Right ventricle myocardium superior (tissue), 1 donor: ENCODE measurements at places on chromosomes 12 and 14.

DNA sequence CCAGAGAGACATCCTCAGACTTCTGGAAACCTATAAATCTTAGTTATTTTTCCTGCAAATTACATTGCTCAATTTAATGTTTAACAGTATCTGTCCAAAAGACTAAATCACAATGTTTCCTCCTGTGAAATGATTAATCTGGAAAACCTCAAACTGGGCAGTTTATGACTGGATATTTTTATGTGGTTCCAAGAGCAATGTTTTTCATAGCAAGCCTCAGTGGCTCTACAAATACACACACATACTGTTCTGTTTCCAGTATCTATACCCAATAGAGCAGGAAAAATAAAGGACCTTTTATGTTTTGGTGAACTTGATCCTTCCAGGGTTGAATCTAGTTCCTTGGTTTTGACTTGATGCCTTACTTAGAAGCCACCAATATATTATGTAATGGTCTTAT, 9.2 kb downstream of the NID2 start:
- DNase-seq = no peak

- peak; percentile 70 for DNase-seq
Measured at GRCh38 chr14:76827696-76828296, 1.6 kb downstream of the LRRC74A start.

- DNase-seq = no peak
Measured at GRCh38 chr12:98823012-98823411, 177.9 kb downstream of the APAF1 start.

DNA sequence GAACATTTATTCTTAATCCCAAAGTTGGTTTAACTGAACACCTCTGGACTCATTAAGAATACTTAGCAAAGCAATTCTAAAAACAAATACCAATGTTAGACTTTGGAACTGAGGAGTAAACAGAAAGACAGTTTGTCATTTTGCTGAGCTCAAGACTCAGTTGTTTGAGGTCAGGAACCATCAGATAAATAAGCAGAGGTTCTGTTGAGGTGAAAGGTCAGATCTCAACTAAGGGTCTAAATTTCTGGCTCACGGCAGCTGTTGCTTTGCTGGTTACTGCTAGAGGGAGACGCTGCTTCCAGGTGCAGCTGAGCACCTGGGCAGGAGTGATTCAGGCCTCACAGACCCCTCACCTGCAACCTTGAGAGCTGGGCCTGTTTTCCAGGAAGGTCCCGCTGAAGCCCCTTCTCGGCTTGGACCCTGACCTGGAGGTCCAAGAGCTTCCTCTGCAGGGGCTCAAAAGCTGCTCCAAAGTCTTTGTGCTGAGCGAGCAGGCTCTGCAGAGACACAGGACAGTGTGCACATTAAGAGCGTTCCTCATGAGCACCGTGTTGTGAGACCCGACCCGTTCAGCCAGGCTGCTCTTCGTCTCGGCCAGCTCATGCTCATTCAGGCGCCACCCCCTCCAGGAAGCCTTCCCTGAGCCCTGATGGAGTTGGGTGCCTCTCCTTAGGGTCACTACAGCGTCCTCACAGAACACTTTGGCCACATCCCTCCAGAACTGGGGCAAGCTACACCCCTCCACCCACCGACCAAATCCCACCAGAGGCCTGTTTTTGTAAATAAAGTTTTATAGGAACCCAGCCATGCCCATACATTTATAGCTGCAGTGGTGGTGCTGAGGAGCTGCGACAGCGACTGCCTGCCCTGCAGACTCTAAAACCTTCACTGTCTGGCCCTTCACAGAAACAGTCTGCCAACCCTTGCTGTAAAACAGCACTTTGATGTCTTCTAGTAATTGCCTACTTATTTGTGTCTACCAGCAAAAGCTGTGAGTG, 72.0 kb downstream of the SYNE3 start:
- no peak for DNase-seq

GRCh38 chr12:74539261-74539660, 1.6 kb downstream of the ATXN7L3B start:
- no peak for DNase-seq

DNA sequence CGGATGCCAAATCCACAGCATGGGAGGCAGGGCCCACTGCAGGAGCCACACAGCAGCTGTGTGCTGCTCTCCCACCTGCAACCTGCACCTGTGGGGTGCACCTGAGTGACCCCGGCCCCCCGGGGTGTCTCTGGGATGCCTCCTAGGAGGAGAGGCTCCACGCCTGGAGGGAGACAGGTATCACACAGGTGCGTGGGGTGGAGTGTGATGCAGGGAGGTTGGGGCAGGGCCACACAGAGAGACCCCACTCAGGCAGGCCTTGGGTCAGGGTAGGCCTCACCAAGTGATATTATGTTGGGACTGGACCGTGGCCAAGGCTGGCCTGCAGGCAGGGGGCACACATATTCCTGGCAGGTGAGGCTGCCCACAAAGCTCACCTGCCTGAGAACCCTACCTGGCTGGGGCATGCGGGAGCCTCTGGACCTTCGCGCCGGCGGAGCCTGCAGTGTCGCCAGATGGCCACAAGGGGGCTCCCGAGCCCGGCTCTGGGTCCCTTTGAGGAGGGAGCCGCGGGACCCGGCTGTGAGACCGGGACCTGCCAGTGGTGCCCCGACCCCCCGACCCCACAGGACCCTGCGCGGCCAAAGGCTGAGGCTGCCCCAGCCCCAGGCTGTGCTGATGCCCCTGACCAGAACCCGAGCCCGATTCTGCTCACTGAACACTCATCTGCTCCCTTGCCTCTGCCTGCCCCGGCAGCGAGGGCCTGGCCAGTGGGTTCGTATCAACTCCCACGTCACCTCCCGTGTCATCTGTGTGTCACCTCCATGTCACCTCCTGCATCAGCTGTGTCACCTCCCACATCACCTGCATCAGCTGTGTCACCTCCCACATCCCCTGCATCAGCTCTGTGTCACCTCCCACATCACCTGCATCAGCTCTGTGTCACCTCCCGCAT, 11.4 kb downstream of the TMEM121 start:
- peak; percentile 78 for DNase-seq

GRCh38 chr12:116123451-116124258, 153.8 kb downstream of the MED13L start:
- no peak for DNase-seq

DNA sequence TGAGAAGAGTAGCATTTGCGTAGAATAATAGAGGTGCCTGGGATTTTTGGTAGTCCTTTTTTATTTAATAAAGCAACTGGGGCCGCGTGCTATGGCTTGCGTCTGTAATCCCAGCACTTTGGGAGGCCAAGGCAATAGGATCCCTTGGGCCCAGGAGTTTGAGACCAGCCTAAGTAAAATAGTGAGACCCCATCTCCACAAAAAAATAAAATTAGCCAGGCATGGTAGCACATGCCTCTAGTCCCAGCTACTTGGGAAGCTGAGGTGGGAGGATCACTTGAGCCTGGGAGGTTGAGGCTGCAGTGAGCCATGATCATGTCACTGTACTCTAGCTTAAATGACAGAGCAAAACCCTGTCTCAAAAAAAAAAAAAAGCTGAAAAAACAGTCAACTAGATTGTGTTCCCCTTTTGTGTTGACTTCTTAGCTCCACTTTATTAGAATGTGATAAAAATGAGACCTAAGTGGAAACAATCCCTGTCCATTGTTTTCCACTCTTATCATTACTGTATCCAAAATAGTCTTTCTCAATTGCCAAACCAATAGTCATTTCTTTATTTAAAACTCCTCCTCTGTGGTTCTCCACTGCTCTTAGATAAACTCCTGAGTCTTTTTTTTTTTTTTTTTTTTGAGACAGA, 7.4 kb downstream of the PRKCH start:
- no peak for DNase-seq

DNA sequence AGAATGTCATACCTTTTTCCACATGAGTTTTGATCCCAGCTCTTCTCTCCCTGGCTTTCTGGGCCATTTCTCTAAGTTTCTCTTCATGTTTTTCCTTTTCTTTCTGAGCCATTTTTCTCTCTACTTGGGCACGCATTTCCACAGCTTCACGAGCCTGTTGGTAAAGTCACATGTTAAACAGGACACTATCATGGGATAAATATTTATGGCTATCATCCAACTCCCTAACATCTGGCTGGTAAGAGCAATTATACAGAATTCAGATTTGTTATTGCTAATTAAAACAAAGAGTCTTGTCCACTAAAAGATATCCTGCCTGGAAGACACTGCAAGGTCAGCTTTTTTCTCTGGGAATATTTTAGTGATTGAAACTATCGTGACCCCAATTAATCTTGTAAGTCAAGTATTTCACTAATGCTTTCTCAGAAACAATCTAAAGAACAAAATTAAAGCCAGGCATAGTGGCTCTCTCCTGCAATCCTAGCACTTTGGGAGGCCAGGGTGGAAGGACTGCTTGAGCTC, 23.1 kb downstream of the SLIRP start:
- no peak for DNase-seq

GRCh38 chr12:113016796-113017195, 38.5 kb downstream of the OAS2 start:
- DNase-seq = no peak

DNA sequence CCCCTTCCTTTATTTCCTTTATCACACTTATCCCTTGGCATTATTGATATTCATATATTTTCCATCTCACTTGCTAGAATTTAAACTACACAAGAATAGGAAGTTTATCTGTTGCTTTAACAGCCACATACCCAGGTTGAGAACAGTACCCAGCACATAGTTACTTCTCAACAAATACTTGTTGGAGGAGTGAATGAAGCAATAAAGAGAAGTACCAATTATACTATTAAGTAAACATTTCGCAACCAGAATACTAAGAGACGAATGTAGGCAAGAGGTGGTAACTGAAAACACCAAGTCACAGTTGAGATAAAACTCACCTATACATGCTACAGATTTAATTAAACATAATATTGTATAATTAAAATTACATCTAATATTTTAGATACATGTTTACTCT, 110.9 kb downstream of the FSCB start:
- DNase-seq = no peak

DNA sequence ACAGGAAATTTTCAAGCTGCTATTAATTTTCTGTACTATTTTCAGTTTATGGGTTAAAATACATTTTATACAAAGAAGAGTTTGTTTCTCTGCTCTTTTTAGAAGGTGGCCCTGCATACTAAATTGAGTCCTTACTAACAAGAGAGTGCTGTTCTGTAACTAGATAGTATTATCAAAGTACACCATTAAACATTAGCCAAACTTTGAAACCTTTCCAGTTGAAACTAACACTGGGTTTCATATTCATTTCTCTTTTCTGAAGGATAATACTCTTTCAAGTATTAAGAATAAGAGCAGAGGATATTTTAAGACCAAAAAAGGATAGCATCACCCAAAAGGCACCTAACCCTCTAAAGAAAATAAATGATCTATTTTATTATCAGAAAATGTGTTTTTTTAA, 47.2 kb downstream of the PEBP1 start:
- no peak for DNase-seq

DNA sequence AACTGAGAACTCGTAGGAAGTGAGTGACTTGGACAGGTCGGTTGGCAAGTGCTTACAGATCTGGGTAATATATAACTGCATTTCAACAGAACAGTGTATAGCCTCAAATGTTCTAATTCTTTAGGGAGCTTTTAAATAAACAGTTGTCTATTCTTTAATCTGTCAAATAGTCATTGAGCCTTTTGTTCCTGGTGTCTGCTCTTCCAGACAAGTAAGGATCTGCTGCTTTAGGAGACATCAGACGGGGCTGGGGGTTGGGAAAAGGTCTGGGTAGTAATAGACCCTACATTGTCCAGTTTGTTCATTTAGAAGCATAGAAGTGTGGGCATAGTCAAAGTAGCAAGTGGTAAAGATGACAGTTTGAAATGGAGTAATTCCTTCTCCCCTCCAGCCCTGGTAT, 2.0 kb downstream of the PTPN11 start:
- no peak for DNase-seq

DNA sequence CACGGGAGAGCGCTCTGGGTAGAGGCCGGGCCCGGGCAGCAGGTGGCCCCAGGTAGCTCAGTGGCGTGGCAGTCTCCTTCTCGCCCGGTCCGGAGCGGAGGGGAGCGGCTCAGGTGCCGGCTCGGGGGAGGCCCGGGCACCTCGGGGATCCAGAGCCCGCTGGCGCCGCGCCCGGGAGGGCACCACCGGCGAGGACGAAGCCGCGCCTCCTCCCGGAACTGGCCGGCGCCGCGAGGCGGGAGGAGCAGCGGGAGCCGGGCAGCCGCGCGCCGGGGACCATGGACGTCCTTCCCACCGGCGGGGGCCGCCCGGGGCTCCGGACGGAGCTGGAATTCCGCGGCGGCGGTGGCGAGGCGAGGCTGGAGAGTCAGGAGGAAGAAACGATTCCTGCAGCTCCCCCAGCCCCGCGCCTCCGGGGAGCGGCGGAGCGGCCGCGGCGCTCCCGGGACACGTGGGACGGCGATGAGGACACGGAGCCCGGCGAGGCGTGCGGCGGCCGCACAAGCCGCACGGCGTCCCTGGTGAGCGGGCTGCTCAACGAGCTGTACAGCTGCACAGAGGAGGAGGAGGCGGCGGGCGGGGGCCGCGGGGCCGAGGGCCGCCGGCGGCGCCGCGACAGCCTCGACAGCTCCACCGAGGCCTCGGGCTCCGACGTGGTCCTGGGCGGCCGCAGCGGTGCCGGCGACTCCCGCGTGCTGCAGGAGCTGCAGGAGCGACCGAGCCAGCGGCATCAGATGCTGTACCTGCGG, 21.5 kb upstream of the GNS start:
- DNase-seq = peak; percentile 68

- no peak for DNase-seq
Measured at GRCh38 chr12:3040026-3040656, 37.0 kb upstream of the TSPAN9 start.

DNA sequence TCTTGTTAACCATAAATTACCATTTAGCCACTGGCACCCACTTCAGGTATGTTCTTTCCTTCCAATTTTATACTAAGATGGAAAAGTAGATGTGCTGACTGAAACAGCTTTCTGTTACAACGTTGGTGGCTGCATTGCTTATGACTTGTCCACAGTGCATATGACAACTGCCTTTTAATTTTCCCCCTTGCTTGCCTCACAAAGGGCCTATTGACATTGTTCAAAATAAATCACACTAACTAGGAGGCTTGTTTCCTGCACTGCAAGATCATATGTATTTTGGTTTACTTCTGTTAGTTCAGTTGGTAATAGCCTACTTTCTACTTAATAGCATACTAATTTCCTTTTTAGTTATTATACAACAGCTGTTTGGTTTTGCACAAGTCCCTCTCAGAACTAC, 55.4 kb downstream of the SCAF11 start:
- no peak for DNase-seq

DNA sequence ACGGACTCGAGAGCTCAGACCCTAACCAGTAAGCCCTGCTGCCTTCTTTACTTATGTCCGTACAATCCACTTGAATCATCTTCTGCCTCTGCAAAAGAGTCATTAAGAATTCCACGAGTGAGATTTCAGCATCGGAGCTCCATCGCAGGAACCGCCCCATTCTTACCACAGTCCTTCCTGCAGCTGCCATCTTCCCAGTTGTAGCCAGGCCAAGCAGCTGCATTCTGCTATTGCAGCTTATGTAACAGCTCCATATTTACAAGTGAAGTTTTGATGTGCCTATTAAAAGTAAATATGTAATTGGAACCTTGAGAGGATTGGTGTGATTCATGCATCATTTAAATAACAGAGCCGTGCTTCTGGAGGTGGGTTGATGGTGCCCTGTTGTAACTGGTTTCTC, 157.4 kb downstream of the KICS2 start:
- no peak for DNase-seq
